H9 (cell line): ENCODE measurements at places on chromosomes 2 and 18. TPM values are rescaled to one million over a fixed set of nuclear protein-coding genes. Genes with fewer than 3 reads are reported as not detected.

- no peaks in the 10 kb centered on the region for H3K4me1 ChIP-seq
- no peaks in the 10 kb centered on the region for H3K27me3 ChIP-seq
- H3K27ac ChIP-seq, result no peak overlapping the region
- no peak for DNase-seq
These were observed 47.0 kb downstream of the C2orf76 start for GRCh38 chr2:119319593-119319992.

CENPA gene
- 19.3 and 21.4 TPM in 2 replicates for total RNA-seq

GRCh38 chr2:188028739-188029138 lies 262.9 kb upstream of the GULP1 start:
- H3K36me3 ChIP-seq, result peaks cover 19% of the 10 kb centered on the region
- H3K4me1 ChIP-seq, result no peaks in the 10 kb centered on the region; the same call in 1 of the 2 replicates
- peak; percentile 63 for DNase-seq
- no peak overlapping the region for H3K27ac ChIP-seq
- H3K27me3 ChIP-seq, result no peaks in the 10 kb centered on the region

DNA sequence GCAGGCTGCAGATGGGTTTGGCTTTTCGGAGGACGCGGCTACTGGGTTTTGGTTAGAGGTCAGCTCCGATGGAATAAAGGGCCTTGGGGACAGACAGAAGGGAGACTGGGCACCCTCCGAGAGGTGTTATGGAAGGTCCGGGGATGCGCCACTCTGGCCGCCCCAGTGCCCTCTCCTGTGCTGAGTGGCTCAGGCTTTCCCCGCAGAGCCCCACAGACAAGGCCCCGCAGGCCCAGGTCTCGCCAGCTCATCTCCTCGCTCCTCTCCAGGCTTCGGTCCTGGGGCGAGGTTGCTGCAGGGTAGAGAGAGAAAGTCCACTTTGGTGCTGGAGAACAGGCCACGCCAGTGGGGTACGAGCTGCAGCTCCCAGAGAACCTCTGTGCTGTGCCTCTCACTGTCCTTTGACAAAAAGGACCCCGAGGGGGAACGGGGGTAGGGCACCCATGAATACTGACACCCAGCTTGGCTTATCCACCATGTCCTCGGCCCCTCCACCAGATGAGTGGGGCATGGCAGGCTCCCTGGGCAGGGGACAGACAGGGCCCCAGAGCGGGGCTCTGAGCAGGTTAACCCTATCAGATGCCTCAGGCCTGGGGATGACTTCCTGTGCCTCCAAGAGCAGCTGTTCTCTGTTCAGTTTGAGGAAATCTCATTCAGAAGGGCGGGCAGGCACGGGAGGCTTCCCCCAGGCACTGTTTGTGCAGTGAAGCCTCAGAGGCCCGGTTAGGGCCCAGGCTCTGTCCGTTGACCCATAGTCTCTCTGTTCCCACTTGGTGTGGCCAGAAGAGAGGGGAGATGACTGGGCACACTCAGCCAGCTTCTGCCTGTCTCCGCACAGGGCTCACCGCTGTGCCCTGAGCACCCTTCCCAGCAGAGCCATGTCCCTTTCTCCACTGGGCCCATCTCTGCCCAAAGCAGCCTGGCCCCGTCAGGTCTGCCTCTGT lies 15.7 kb upstream of the CNNM3 start:
- H3K27ac ChIP-seq, result no peak overlapping the region
- H3K4me1 ChIP-seq, result no peaks in the 10 kb centered on the region
- no peak overlapping the region for H3K4me3 ChIP-seq
- no peak for DNase-seq

GRCh38 chr2:8611700-8612099 lies 70.2 kb upstream of the ID2 start:
- no peak overlapping the region for H3K4me3 ChIP-seq
- H3K27ac ChIP-seq, result no peak overlapping the region
- no peaks in the 10 kb centered on the region; the same call in 1 of the 2 replicates for H3K4me1 ChIP-seq
- H3K27me3 ChIP-seq, result no peaks in the 10 kb centered on the region; the same call in 1 of the 2 replicates
- DNase-seq, result no peak
